T-cell (primary cell): ENCODE measurements at places on chromosomes 6 and 20.

GRCh38 chr20:6769903-6770785 is 2.7 kb downstream of the BMP2 start:
- no peak for DNase-seq

GRCh38 chr6:150403458-150404246 is 34.8 kb downstream of the IYD start:
- no peak for DNase-seq

DNA sequence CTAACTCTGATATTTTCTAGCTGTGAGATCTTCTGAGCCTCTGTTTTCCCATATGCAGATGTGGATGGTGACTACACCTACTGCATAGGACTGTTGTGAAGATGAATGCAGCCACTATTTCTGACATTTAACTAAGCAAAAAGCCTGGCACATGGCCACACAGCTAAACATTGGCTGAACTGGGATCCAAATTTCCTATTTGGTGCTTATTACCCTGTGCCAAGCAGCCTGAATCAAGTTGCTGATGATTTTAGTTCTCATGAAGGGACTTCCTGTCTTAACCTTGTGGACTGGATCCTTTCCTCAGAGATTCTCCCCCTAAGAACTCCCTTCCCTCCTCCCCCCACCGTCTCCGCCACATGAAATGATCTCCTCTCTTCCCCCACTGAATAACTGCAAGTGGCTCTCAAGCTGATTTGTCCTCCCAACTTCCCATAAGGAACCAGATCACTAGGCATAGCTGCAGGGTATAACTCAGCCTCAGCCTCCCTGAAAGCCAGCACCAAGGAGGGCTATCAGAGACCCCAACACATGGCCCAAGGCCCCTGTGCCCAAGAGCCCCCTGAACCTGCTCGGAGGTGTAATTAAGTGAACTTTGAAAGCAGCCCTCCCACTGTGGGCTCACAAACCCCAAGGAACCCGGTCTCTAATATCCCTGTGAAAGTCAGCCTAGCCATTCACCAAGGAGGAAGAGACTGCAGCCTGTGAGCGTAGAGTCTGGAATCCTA is 55.7 kb downstream of the MAFB start:
- DNase-seq: no peak

DNA sequence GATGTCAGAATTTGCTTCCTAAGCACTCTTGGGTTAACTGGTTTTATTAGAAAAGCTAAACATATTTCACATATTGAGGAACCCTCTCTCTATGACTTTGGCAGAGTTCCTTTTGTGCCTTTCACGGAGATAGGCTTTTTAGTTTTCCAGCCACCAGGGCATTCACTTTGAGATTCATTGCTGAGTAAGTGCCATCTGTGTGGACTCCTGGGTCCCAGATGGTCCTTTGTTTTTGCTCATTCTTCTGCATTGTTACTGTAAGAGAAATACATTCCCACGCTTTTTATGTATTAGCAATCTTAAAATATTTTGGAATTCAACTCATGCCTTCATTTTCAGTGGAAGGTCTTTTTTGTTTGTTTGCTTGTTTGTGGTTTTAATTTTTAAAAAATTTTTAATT is 76.3 kb upstream of the PHACTR2 start:
- DNase-seq: no peak

DNA sequence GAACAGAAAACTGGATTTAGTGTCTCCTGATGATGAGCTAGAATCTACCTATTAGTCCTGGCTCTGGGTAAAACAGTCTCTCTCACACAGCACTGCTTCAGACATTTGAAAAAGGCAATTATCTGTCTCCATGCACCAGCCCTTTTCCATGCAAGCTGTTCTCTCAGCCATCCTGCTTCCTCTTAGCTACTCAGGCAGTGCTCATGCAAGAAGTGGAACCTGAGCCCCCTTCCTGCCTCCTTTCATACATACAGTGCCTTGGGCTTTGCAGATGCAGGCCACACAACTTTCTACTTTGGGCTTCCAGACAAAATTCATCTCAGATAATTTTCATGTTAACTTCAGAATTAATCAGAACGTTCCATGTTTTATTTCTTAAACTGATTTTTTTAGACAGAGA is 151.3 kb downstream of the RALGAPA2 start:
- DNase-seq: no peak

- no peak for DNase-seq
Measured at GRCh38 chr6:65997539-65997938, 290.5 kb upstream of the EYS start.

- DNase-seq: no peak
Measured at GRCh38 chr6:13307508-13307995, 20.8 kb downstream of the TBC1D7 start.

DNA sequence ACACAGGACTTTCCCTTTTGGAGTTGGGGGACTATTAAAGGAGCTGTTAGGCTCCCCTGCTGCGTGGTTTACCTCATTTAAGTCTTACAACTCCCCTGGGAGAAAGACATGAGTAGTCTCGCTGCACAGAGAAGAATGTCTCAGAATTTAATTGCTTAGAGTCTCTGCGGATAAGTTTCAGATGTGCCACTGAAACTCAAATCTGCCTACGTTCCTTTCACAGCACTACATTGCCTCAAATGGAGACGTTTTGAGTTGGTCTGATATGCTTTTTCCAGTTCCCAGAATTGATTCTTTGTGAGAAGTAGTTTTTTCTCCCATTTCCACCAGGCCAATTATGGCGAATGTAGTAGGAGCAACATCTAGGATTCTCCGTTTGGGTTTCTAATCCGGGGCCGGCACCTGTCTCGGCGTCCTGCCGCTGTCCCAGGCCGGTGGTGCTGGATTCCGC is 532 bp upstream of the SLC35F1 start:
- no peak for DNase-seq
